HEK293T (cell line): ENCODE measurements at places on chromosomes 11 and 22.

DNA sequence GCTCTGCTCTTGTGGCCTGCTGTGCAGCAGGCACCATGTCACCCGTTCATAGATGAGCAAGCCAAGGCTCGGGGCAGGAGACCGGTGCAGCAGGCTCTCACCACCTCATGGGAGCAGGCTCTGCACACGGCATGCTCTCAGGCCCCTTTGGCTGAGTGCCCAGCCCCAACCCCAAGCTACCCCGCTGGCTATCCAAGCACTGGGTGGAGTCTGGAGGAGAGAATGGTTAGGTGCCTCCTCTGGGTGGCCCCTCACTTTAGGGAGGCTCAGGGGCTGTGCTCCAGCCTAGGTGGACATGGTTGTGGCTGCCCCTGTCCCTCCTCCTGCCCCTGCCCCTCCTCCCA is 199.9 kb downstream of the IGLL1 start:
- DNase-seq: no peak

DNA sequence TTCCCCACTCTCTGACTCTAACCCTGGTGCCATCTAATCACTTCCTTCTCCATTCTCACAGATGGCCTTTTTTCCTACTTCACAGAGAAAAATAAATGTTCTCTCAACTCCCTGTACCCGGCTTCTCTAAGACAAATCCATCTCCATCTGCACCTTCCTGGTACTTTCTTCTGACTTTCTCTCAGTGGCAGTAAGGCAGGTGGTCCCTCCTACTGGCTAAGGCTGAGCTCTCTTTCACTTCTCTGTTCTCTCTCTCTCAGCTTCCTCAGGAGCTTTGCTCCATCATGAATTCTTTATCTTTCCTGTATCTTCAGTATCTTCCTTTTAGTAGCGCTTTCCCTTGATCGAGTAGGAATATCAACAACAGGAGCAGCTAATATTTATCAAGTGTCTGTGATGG is 421.6 kb downstream of the TMEM135 start:
- no peak for DNase-seq

DNA sequence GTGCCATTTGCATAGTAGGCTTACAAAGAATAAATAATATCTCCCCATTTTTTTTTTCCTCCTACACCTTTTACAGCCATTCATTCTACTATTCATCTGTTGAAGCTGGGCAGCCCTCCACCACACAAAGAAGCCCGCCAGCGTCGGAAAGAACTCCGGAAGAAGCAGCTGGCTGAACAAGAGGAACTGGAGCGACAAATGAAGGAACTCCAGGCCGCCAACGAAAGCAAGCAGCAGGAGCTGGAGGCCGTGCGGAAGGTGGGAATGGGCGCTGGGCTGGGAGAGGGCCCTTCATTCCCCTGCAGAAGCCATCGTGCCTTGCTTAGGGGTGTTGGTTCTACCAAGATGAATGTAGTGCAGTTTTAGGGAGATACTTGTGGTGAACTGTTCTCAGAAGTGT is 68.6 kb downstream of the SWAP70 start:
- no peak for DNase-seq

DNA sequence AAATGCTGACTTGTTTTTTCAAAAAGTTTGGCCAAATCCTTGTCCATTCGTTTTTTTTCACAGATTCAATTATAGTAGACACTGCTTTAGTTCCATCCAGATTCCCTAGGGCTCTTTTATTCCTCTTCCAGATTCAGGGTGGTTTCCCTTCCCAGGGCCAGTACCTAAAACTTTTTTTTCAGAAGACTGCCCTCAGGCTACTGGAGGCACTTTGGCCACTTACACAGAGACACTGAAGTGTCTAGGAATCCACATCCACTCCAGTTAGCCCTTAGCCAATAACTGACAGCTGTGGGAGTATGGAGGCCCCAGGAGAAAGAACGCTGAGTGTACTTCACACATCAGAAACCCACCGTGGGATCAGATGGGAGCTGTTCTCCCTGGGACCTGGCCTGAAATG is 77.3 kb downstream of the CCDC34 start:
- DNase-seq: no peak

DNA sequence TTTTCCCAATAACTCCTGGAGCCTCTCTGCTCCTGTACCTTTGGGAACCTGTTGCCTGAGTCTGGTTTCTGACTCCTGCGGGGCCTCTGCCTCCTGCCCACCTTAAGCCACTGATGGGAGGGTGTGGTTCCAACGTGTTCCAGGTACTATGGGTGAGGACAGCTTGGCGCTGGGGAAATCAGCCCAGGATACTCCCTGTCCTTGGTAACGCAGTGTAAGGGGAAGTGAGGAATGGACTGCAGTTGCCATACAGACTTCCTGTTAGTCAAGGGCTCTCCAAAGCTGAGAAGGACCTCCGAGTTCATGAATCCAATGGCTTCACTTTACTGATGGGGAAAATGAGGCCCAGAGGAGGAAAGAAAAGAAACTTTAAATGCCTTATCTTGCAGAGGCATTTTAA is 1.2 kb upstream of the MARK2 start:
- DNase-seq: no peak

DNA sequence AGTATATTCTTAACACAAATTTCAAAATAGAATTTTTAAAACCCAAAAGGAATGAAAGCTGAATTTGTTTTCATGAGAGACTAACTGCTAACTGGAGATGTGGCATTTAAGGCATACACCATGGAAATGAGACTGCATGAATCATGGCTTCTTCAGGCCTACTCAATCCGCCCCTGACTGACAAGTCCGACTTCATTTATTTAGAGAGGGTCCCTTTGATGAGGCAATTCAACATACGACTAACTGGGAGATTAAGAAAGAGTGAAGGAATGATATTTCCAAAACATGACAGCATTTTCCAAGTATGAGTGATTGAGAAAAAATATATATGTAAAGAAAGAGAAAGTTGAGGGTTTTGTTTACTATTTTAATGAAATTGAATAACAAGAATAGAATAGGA is 720.1 kb downstream of the DLG2 start:
- no peak for DNase-seq

- DNase-seq: no peak
These were observed 164.3 kb downstream of the AASDHPPT start for GRCh38 chr11:106241601-106242257.

DNA sequence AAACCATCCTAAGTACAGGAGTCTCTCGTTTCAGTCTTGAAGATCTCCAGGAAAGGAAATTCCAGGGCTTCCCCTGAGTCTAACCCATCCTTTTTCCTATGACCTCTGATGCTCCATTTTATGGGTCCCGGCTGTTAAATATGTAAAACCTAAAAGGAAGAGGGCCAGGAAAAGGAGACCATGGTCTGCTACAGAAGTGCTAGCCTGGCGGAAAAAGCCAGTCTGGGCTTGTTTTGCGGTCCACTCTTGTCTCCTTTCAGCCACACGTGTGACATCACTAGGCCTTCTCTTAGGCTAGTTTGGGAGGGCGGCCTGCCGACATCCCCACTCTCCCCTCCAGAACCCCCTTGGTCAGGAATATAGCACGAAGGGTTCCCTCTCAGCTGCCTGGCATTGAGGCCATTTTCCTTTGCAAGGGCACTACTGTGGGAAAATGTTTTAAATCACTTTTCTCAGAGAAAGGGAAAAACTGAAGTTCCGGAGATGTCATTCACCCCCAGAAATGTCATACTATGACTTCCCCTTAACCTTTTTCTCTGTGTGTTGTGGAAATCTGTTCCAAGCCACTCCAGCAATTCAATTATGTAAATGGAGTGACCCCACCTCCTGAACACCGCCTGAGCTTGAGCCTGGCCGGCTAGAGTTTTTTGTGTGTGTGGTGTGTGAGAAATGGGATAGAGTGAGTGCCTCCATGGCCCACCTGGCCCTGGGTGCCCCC is 86.9 kb downstream of the UBASH3B start:
- no peak for DNase-seq

DNA sequence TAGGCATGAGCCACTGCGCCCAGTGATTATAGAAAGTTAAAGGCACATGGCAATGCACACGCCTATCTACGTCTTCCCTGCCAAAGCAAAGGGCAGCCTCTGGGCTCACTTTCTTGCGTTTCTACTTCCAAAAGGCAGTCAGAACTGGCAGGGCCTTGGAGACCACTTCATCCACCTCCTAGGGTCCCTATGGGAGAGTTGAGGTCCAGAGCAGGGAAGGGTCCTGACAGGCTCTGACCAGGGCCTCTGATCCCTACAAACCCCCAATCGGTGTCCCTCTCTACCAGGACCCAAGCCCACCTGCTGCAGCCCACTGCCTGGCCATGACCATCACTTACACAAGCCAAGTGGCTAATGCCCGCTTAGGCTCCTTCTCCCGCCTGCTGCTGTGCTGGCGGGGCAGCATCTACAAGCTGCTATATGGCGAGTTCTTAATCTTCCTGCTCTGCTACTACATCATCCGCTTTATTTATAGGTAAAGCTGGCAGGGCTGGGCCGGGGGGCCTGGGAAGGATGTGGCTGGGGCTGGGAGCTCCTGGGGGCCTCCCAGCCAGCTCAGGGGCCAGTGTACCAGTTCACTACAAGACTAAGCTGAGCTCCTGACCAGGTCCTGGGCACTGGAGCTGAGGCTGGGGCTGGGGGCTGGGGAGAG is 1.5 kb downstream of the BEST1 start:
- no peak for DNase-seq

- no peak for DNase-seq
These were observed 59.9 kb downstream of the BBOX1 start for GRCh38 chr11:27100534-27100933.

DNA sequence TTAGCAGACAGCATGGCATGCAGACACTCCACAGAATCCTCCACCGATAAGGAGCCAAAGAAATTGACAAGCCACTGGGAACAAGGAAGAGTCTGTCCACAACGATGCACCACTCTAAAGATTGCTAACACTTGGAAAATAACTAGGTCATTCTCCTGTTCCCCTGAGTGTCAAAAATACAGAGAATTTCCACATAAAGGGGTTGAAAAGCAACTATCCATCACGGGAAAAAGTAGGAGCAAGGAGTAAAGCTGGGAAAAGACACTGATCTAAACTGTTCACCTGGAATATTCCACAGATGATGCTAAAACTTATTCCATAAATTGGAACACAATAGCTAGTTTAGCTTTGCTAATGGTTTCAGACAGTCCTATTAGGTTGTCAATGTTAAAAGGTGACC is 47.0 kb upstream of the SLC25A1 start:
- no peak for DNase-seq

- DNase-seq: no peak
These were observed 124.5 kb downstream of the COMMD9 start for GRCh38 chr11:36164506-36165250.

DNA sequence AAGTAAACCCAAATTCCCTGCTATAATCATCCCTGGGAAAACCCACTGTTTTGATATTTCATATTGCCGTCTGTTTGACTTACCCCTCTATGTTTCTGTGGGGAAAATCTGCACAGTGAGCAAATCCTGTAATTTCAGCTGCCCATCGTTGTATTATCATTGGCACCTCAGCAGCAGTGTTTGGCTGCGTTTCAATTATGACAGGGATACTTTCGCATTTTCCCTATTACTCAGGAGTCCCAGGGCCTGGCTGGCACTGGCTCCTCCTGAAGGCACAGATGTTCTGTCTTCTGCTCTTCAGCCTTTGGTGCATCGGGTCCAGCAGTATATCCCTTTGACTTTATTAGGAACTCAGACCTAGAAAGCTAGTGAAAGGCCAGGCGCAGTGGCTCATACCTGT is 12.2 kb upstream of the MMP12 start:
- no peak for DNase-seq

GRCh38 chr11:94884376-94884775 is 89.0 kb downstream of the CWC15 start:
- peak; percentile 1 for DNase-seq

- no peak for DNase-seq
These were observed 817 bp downstream of the PANX3 start for GRCh38 chr11:124612045-124612444.
